Activated CD8-positive, alpha-beta T cell treated with anti-CD3 and anti-CD28 coated beads, Interleukin-2, amount 10 ng/mL, durations not matched to agents 7 days and 5 days (primary cell): ENCODE measurements at places on chromosomes 12 and 14.

DNA sequence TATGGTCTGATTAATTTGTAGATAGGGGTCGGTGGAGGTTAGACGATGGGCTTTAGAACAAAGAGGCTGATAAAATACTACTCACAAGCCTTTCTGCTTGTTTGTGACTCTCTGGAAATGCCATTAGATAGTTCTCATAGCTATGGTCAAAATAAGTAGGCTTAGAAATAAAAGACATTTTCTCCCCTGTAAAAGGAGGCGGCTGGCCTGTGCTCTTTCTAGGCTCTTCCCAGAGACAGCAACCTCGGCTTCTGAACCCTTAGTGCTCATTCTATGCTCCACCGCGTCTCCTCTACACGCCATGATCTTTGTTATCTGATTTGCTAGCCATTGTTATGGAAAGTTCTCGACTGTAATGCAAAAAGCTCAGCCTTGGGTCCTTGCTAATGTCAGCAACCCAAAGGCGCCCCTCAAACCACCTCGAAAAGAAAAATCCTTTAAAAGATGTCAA, 64.5 kb downstream of the CRADD start:
- DNase-seq = no peak

GRCh38 chr12:91852634-91853033, 293.0 kb downstream of the BTG1 start:
- DNase-seq = no peak

DNA sequence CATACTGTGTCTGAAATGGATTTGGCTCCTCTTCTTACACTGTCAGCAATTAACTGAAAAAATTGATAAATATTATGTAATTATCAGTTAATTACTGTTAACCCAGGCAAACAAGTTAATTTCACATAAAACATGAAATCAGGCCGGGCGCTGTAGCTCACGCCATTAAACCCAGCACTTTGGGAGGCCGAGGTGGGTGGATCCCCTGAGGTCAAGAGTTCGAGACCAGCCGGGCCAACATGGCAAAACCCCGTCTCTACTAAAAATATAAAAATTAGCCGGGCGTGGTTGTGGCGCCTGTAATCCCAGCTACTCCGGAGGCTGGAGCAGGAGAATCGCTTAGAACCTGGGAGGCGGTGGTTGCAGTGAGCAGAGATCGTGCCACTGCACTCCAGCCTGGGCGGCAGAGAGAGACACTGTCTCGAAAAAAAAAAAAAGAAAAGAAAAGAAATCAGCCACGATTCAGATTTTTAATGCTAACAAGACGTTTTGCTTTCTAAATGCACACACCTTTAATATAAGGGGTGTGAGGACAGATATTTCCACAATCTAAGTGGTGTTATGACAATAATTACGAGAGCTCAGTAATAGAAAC, 473 bp upstream of the TMEM19 start:
- no peak for DNase-seq

DNA sequence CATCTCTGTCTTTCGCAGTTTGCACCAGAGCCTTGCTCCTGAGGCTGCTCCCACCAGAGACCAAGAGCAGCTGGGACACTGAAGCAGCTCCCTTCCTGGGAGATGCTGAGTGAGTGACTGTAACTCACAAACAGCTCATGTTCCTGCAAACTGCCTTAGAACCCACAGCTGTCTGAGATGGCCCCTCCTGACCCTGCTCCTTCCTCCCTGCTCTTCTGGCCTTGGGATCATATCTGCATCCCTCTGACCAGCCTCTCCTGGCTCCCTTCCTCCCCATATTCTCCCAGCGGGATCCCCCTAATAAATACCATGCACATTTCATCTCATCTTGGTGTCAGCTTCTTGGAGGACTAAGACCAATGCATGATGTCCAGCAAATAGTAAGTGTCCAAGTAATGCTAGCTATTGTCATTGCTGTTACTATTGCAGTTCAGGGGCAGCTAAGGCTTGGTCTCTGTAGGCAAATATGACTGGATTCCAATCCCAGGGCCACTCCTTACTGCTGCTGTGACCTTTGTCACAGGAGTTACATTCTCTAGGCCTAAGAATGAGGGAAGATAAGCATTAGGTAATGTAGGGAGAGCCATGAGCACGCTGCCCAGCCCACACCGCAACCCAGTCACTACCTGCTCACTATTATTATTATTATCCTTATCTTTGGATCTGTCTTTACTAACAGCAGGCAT, 47.9 kb downstream of the SYNE3 start:
- DNase-seq = no peak

DNA sequence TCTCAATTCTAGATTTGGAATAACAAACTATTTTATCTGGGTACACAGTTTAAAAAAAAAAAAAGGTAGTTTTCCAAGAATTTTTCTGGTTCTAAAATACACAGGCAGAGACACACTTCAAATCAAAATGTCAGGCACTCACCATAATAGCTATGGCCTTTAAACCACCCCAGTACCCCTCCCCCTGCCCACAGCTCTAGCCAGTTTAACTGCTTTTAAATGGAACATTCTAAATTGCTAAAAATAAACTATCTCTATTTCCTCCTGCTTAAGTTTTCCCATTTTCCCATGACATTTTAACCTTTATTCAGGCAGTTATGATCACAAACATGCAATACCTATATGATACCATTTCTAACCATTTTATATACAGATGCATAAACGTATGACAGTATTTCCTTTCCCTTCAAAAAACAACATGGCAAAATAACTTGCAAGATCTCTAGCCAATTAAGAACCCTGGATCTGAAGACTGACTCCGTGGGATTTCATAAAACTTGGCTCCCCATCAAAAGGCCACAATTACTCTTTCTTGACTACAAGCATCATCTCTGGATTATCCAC, 46.3 kb downstream of the PPP2R5E start:
- DNase-seq = no peak

- DNase-seq = no peak
These were observed 11.4 kb downstream of the CLECL1 start for GRCh38 chr12:9721394-9722092.

- peak; percentile 43 for DNase-seq
These were observed 41.6 kb downstream of the DAD1 start for GRCh38 chr14:22547313-22547947.

DNA sequence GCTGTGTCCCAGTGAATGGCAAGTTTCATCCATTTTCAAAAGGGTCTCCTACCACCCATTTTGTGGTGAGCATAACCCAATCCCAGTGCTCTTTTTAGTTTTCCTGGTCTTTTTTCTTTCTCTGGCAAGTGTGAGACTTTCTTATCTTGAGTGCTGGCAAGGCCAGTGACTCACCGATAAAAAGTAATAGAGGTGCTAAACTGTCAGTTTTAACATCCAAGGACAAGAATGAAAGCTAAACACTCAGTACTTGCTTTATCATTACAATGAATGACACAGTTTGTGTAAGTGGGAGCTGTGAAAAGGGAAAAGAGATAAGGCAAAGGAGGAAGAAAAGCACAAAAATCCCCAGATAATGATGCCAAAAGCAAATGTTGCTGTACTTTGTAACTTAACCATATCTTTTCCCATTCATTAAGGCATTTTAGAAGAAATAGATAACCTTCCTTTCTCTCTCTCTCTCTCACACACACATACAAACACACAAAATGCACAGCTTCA, 4.9 kb upstream of the LRIG3 start:
- no peak for DNase-seq

- DNase-seq = no peak
These were observed 24.7 kb upstream of the ATP5MC2 start for GRCh38 chr12:53700567-53700966.

- DNase-seq = no peak
These were observed 97.4 kb downstream of the SRGAP1 start for GRCh38 chr12:63941879-63942278.

GRCh38 chr12:120649442-120650232, 9.2 kb downstream of the CABP1 start:
- DNase-seq = no peak

DNA sequence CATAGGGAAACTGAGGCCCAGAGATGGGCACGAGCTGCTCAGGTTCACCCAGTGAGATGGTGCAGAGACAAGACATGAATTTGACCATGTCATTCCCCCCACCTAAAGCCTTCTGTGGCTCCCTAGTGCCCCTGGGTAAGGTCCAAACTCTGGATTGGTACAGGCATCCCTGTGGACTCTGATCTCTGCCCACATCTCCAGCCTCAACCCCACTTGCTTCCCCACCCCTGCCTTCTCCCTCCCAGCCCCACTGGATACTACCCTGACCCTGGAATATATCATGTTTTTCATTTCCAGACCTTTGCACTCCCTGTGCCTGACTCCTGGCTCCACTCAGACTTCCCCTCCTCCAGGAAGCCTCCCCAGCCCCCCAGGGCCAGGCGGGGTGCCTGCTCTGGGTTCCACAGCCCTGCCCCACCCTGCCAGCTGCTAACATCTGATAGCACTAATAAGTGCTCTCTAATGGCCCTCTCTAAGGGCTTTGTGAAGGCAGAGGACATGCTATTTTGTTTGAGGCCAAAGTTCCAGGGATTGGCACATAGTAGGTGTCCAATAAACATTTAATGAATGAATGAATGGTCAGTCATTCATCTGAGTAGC, 1.1 kb upstream of the SDSL start:
- no peak for DNase-seq
